ENCODE measurements at places on chromosomes 6 and 20.

DNA sequence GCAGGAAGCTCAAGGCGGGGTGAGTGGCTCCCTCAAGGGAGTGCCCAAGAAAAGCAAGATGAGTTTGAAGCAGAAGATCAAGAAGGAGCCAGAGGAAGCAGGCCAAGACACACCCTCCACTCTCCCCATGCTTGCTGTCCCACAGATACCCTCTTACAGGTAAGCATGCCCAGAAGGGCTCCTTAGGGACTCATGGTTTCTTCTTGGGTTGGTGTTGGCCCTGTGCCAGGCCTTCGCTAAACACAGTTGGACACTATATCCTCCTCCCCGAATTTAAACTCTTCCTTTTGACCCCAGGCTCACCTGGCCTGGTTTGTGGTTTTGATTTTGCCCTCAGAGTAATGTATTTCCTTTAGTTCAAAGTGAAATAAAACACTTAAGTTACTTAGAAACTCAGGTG, 5.1 kb downstream of the BRPF3 start:
- H3K4me1 ChIP-seq = peaks cover 58% of the 10 kb centered on the region
- no peak for DNase-seq
- peaks cover 68% of the 10 kb centered on the region for H3K36me3 ChIP-seq
- H3K4me3 ChIP-seq = peak overlapping the region; percentile 36

- H3K4me1 ChIP-seq = no peaks in the 10 kb centered on the region
- H3K27me3 ChIP-seq = peaks cover 4% of the 10 kb centered on the region
- no peak overlapping the region for H3K4me3 ChIP-seq
Measured at GRCh38 chr20:23211164-23211563, 125.0 kb upstream of the CD93 start.

DNA sequence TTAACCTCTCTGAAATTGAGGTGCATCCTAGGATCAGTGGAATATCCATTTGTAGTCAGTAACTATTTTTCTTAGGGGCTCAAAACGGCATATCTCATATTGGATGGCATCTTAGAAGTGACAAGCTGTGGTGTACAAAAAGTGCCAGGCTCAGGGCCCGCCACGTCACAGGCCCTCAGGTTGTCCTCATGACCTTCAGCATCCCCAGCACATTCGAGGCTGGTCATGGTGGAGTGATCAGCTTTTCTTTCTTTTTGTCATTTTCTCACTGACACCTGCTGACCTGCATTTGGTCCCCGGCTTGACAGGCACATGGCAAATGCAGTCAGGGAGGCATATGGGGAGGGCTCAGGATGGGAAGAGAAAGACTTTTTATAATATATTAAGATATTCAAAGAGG, 7.1 kb upstream of the E2F1 start:
- H3K36me3 ChIP-seq = peaks cover 2% of the 10 kb centered on the region
- H3K4me1 ChIP-seq = peaks cover 24% of the 10 kb centered on the region
- H3K4me3 ChIP-seq = no peak overlapping the region
- H3K27me3 ChIP-seq = no peaks in the 10 kb centered on the region

- H3K4me3 ChIP-seq = no peak overlapping the region
- DNase-seq = no peak
- H3K4me1 ChIP-seq = no peaks in the 10 kb centered on the region
- no peak overlapping the region for H3K27ac ChIP-seq
Measured at GRCh38 chr6:82331031-82331773, 32.4 kb upstream of the TPBG start.

GRCh38 chr6:135180542-135181332, at the start of gene MYB:
Gene MYB (plus strand): TSS chr6:135181308. CDS start chr6:135181514, 206 bp downstream.
- no peaks in the 10 kb centered on the region for H3K27me3 ChIP-seq
- H3K36me3 ChIP-seq = peaks cover 14% of the 10 kb centered on the region
- DNase-seq = peak; percentile 95
- peak within 1 kb of the TSS; percentile 92 for H3K4me3 ChIP-seq
- H3K4me1 ChIP-seq = peaks cover 39% of the 10 kb centered on the region
- H3K27ac ChIP-seq = peak within 1 kb of the TSS; percentile 93

DNA sequence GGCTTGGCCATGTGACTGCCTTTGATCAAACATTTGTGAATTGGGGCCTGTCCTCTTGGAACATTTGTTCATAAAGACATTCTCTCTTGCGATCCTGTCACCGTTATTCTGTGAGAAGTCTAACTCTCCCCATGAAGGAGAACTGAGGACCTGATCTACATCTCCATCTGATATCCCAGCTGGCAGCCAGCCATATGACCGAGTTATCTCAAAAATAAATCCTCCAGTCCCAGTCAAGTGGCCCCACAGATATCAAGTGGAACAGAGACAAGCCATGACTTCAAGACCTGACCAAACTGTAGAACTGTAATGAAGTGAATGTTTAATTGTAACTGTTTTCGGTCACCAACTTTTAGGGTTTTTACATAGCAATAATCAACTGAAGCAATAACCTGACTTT, 25.7 kb downstream of the SNX3 start:
- H3K27ac ChIP-seq = no peak overlapping the region
- no peak for DNase-seq
- no peaks in the 10 kb centered on the region for H3K4me1 ChIP-seq
- no peaks in the 10 kb centered on the region for H3K27me3 ChIP-seq
- H3K36me3 ChIP-seq = peaks cover 16% of the 10 kb centered on the region

GRCh38 chr6:1945235-1945832, 300.1 kb downstream of the GMDS start:
- no peaks in the 10 kb centered on the region for H3K27me3 ChIP-seq
- H3K36me3 ChIP-seq = no peaks in the 10 kb centered on the region
- no peak for DNase-seq
- no peaks in the 10 kb centered on the region for H3K4me1 ChIP-seq
- no peak overlapping the region for H3K4me3 ChIP-seq
- H3K27ac ChIP-seq = no peak overlapping the region

GRCh38 chr20:1119128-1119505, 715 bp downstream of the PSMF1 start:
- H3K4me3 ChIP-seq = peak overlapping the region; percentile 96
- peaks cover 48% of the 10 kb centered on the region for H3K4me1 ChIP-seq
- H3K27ac ChIP-seq = peak overlapping the region; percentile 88
- H3K36me3 ChIP-seq = peaks cover 36% of the 10 kb centered on the region
- DNase-seq = peak; percentile 61

- no peak for DNase-seq
- H3K4me3 ChIP-seq = no peak overlapping the region
- no peak overlapping the region for H3K27ac ChIP-seq
Measured at GRCh38 chr20:64228086-64228653, 27.4 kb upstream of the PCMTD2 start.

DNA sequence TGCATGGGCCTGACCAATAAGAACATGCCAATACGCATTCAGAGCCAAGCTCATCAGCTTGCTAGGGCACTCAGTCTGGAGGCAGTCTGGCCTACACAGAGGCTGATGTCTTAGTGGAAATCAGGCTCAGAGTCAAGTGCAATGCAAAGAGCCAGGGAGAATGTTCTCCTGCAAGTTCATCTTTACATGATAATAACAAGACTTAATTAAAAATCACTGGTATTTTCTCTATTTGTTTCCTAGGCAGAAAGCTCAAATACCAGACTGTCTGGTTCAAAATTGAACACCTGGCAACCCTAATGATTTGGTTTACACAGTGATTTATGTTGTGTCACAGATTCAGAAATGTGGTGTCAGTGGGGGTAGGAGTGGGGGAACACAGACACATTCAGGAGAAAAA, 689.3 kb upstream of the FLRT3 start:
- no peak for DNase-seq
- H3K27ac ChIP-seq = no peak overlapping the region
- H3K4me3 ChIP-seq = no peak overlapping the region
- H3K36me3 ChIP-seq = no peaks in the 10 kb centered on the region

DNA sequence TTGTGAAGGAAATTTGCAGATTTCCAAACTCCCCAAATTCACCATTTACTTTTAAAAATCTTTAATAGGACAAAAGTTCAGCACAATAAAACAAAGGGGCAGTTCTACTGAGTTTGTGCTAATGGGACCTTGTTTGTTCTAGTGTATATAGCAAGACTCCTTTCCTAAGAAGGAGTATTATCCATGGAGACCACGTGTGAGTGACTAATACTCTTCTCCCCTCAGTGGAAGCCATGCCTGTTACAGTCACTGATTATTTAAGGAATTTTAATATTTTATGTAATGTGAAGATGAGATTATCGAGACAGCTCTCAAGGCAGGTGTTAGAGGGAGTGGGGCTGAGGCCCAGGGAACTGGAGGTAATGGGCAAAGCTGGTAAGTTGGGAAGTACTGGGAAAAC, 16.4 kb upstream of the QKI start:
- H3K27me3 ChIP-seq = peaks cover 19% of the 10 kb centered on the region
- DNase-seq = no peak
- no peaks in the 10 kb centered on the region for H3K36me3 ChIP-seq
- no peak overlapping the region for H3K4me3 ChIP-seq
- peaks cover 4% of the 10 kb centered on the region for H3K4me1 ChIP-seq

GRCh38 chr6:106290954-106291353, 34.6 kb downstream of the ATG5 start:
- no peaks in the 10 kb centered on the region for H3K27me3 ChIP-seq
- DNase-seq = no peak
- H3K4me3 ChIP-seq = no peak overlapping the region

GRCh38 chr6:81788748-81789147, 36.3 kb upstream of the TENT5A start:
- H3K4me3 ChIP-seq = no peak overlapping the region
- DNase-seq = no peak
- no peaks in the 10 kb centered on the region for H3K27me3 ChIP-seq
- H3K36me3 ChIP-seq = no peaks in the 10 kb centered on the region

- H3K4me1 ChIP-seq = no peaks in the 10 kb centered on the region
- H3K27me3 ChIP-seq = peaks cover 6% of the 10 kb centered on the region
- no peak overlapping the region for H3K27ac ChIP-seq
- no peak overlapping the region for H3K4me3 ChIP-seq
Measured at GRCh38 chr6:129262661-129263060, 379.7 kb downstream of the LAMA2 start.

GRCh38 chr6:13163161-13163944, 165.0 kb downstream of the TBC1D7 start:
- H3K27me3 ChIP-seq = peaks cover 7% of the 10 kb centered on the region
- H3K4me1 ChIP-seq = peaks cover 2% of the 10 kb centered on the region
- H3K4me3 ChIP-seq = no peak overlapping the region

- H3K27ac ChIP-seq = no peak overlapping the region
- no peak for DNase-seq
- H3K36me3 ChIP-seq = no peaks in the 10 kb centered on the region
- no peaks in the 10 kb centered on the region for H3K4me1 ChIP-seq
- no peaks in the 10 kb centered on the region for H3K27me3 ChIP-seq
Measured at GRCh38 chr6:8839626-8840025, 404.3 kb upstream of the SLC35B3 start.

- H3K4me3 ChIP-seq = no peak overlapping the region
- no peak for DNase-seq
- no peaks in the 10 kb centered on the region for H3K27me3 ChIP-seq
- H3K27ac ChIP-seq = no peak overlapping the region
Measured at GRCh38 chr6:102549221-102549874, 1155.8 kb downstream of the GRIK2 start.

- no peaks in the 10 kb centered on the region for H3K36me3 ChIP-seq
- no peak overlapping the region for H3K27ac ChIP-seq
- no peak for DNase-seq
- no peaks in the 10 kb centered on the region for H3K4me1 ChIP-seq
Measured at GRCh38 chr6:170437719-170438401, 115.2 kb downstream of the PSMB1 start.

DNA sequence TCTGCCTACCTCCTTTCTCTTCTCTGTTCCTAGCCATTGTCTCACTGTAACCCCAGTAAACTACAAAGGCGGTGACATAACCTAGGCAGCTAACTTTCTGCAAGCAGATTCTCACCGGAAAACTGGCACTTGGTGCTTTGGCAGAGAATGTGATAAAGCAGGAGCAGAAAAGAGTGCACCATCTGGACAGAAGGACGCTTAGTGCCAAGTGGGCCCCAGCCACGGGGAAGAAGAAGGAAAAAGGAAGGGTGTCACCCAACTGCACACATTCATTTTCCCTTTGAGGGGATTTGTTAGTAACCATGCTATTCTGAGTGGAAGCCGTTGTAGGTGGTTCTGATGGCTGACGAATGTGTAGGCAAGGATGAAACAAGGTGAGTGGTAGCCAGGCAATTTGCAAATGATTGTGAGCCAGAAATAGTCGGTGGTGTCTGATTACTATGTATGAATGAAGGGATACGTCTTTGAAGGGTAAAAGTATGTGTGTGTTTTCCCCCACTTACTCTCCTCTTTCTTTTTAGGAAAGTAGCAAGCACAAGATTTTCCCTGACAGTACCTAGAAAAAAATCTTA, 148.3 kb upstream of the STXBP5 start:
- no peak overlapping the region for H3K4me3 ChIP-seq
- no peak for DNase-seq
- peak overlapping the region; percentile 27 for H3K27ac ChIP-seq
- no peaks in the 10 kb centered on the region for H3K4me1 ChIP-seq
- peaks cover 5% of the 10 kb centered on the region for H3K27me3 ChIP-seq

All from activated CD4-positive, alpha-beta T cell treated with anti-CD3 and anti-CD28 coated beads, Interleukin-2, amount 10 ng/mL, durations not matched to agents 24 days and 14 days (primary cell).